ENCODE measurements at places on chromosomes 11 and 22.

DNA sequence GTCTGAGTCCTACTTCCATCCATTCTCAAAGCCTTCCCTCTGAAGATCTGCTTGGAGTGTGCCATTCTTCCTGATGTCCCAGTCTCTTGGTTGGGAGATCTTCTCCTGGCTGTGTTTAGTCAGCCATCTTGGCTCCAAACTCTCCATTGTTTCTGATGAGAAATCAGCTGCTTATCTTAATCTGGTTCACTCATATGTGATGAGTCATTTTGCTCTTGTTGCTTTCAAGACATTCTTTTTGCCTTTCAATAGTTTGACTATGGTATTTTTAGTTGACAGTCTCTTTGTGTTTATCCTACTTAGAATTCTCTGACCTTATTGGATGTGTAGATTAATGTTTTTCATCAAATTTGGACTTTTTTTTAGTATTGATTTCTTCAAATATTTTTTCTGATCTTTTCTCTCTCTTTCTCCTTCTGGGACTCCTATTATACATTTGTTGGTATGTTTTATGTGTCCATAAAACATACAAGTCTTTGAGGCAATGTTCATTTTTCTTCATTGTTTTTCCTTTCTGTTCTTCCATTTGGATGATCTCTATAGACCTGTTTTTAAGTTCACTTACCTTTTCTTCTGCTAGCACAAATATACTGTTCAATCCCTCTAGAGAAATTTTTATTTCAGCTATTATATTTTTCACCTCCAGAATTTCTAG is 77.2 kb upstream of the CLPB start:
- no peak for DNase-seq

GRCh38 chr22:44573451-44573850 is 75.4 kb upstream of the RTL6 start:
- no peak for DNase-seq

DNA sequence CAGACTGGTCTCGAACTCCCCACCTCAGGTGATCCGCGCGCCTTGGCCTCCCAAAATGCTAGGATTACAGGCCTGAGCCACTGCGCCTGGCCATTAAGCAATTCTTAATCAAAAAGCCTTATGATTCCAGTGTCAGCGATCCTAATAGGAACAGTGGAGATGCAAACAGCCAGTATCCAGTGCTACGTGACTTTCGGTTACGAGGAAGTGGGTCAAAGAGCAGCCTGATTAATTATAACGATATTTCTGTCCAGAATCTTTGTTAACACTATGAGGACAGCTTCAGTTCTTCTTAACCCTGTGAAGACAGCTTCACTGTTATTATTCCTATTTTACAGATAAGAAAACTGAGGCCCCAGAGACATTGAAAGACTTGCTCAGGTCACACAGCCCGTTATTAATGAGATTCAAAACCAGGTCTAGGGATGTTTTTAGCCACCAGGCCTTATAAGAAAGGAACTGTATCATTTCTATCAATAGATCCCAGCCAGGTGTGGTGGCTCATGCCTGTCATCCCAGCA is 17.3 kb upstream of the HMOX1 start:
- DNase-seq: no peak

GRCh38 chr11:662689-663274 is 25.7 kb downstream of the DRD4 start:
- peak; percentile 1 for DNase-seq

- DNase-seq: no peak
Measured at GRCh38 chr11:112401036-112401769, 140.5 kb upstream of the PLET1 start.

DNA sequence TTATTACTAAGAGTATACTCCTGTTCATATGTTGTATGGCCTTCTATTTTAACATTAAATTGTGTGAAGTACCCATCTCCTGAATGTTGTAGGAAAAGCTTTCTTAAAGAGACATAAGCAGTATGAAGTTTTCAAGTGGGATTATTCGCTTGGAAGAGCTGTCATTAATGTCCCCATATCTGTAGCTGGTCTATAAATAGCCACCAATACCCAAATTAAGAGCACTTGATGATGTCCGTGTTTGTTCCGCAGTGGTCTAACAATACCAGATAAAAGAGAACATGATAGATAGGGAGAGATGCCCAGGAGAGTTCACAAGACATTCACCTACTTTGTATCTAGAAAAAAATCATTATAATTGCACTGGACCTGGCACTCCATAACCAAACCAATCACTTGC is 527.6 kb downstream of the DLG2 start:
- DNase-seq: no peak

GRCh38 chr11:47186076-47186699 is at the start of gene PACSIN3:
TSS of gene PACSIN3 (minus strand) at chr11:47186434. CDS start at chr11:47182727, 3,707 bp downstream.
- DNase-seq: no peak

DNA sequence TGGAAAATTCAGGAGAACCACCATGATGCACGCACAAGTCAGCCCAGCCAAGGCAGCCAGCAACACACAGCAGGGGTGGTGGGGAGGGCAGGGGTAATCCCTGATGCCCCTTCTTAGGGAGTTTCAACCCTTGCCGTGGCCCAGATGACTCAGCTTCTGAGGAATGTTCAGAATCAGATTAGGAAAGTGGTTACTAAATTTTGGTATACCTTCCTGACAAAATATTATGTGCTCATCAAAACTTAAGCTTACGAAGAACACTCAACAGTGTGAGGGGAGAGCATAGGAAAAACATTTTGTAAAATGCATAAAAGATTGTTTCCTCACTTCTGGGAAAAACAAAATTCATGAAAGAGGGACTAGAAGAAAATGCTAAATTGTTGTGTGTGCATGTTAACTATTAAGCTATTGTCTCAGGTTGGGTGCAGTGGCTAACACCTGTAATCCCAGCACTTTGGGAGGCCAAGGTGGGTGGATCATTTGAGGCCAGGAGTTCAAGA is 32.1 kb downstream of the SERPIND1 start:
- no peak for DNase-seq

GRCh38 chr11:10004526-10005113 is 289.4 kb downstream of the SBF2 start:
- no peak for DNase-seq

DNA sequence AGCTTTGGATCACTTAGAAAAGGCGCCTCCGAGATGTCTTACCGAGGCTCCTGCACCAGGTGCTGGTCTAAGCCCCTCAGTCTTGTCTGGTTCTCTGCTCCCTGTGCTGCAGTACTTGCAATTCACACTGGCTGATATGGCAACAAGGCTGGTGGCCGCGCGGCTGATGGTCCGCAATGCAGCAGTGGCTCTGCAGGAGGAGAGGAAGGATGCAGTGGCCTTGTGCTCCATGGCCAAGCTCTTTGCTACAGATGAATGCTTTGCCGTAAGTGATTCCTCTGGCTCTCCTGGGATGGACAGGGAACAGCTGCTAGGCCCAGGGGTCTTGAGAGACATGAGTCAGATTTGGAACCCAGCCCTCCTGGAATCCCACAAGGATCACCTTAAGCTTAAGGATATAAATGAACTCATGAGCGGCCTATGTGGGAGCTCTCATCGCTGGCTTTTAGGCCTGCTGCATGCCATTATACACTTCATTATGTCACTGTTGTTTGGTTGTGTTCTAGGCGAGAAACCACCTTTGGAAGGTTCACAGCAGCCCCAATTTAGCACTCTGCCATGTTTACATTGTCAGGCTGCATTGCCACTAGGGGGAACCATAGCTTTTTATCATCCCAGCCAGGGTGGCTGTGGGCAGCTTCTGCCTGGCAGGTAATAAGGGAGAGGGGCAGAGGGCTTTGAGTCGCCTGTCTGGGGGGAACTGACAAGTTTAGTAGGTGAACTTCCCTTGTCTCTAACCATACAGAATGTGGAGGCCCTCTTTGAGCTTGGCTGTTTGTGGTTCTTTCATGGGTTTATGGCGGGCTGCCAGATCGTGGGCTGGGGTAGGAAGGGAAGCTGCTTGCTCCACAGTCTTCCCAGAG is 8.5 kb downstream of the ACAD8 start:
- no peak for DNase-seq

- no peak for DNase-seq
Measured at GRCh38 chr11:61701242-61701886, 21.2 kb downstream of the DAGLA start.

GRCh38 chr11:9203691-9204311 is 61.3 kb downstream of the DENND5A start:
- DNase-seq: no peak

GRCh38 chr22:30116362-30117117 is 36.3 kb downstream of the HORMAD2 start:
- DNase-seq: peak; percentile 11

GRCh38 chr22:24209687-24210086 is 28.4 kb downstream of the SUSD2 start:
- no peak for DNase-seq

DNA sequence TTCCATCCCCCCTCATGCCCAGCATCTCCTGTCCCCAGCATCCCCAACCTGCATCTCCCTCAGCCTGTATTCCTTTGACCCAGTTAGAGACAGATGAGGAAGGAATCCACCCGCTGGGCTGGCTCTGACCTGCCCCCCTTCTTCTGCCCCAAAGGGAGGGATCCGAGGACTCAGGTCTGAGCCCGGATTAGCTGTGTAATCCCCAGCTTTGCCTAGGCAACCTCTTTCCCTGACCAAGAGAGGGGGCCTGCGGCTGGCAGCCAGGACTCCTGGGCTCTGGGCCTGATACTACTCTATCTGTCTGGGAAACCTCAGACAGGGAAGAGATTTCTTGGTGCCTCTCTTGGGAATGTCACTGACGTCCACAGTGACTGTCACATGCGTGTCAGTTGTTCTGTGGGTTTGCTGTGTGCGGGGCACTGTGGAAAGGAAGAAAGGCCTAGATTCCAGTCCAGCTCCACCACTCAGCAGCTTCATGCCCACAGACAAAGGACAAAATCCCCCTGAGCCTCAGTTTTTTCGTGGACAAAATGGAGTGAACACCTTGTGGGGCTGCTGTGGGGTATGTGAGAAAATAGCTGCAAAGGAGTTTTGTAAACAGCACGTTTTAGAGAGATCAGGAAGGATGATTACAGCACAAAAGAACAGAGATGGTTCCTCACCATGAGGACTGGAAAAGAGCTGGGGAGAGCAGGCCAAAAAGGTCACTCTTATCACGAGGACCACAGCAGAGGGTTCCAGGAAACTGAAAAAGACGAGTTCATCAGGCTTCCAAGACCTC is 1.3 kb upstream of the NDUFV1 start:
- DNase-seq: no peak

GRCh38 chr22:20173772-20174171 is 22.9 kb upstream of the CCDC188 start:
- no peak for DNase-seq

DNA sequence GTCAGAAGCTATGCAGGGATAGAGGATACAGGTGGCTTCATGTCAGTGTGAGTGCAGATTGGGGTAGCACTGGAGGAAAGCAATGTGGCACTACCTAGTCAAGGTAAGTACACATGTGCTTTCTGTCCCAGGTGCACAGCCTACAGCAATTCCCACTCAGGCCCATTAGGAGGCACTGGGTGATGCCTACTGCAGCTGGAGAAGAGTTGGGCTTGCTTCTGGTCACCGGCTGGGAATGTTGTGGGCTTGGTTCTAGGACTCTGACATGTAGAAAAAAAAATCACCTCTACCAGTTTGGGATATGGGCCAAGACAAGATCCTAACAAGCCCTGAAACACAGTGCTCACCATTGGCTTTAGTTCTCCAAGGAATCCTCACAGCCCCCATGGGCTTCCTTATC is 69.7 kb downstream of the TENM4 start:
- no peak for DNase-seq

DNA sequence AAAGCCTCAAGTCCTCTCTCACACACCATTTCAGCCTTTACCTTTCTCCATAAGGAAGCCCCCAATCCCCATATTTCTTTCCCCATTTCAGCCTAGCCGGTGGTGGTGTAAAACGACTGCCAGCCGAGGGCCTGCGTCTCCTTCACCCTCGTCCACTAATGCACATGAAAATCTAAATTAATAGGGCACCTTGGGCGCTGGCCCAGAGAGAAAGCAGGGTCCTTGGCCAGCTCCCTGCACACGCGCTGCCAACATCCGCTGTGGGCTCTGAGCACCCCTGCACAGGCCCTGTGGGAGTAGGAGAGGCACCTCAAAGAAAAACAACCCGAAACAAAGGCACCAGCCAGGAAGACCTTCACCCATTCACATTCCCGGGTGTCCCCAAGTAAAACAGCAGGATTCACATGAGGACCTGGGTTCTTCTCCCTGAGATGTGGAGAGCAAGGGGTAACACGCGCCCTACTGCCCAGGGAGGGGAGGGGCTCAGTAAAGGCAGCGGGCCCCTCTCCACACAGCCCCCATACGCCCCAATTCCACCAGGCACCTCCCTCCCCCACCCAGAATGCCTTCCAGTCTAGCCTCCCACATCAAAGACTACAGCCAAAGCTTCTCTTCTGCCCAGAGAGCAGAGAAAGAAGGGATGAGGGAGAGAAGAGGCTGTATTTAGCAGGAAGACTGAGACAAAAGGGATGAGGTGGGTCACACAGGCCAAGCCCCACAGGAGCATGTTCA is 79.0 kb downstream of the MICAL3 start:
- no peak for DNase-seq

DNA sequence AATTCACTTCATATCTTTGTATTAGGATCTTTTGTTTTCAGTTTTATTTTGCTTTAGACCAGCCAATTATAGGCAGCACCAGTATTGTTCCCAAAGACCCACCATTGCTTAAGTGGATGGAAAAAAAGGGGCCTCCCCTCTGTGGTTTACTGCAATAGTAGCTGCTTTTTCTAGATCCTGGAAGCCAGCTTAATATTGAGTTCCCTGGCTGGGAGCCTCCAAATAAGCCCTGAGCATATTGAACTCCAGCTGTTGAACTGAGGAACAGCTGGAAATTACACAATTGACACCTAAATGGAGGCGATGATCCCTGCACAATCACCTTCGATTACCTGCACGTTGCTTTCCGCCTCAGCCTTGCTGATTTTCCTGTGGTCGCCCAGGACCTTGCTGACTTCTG is 576.0 kb downstream of the SOX6 start:
- DNase-seq: no peak

DNA sequence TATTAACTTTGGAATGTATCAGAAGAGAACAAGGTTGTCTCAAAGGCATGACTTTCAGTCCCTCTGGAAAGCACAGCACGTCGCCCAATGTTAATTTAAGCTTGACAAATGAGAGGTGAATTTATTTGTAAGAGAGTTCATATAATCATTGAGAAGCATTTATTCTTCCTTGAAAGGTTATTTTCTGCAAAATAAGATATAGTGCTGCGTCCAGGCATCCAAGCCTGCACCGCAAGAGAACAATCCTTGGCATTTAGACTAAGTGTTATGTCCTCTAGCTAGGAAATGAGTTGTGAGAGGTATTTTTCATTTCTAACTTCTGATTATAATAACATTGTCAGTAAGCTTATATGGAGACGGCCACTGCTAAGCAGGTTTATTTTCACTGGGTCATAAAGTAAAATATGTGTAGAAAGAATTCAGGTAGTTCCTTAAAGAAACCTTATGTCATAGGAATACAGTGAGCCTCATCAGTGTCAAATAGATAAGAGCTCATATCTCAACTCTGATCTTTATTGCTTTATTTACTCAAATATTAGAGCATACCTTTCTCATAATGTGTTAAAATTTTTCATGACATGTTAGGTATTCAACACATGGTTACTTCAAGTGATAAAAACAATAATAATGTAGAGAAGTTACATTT is 182.0 kb downstream of the LUZP2 start:
- no peak for DNase-seq

- no peak for DNase-seq
Measured at GRCh38 chr11:8694137-8694536, 11.5 kb downstream of the RPL27A start.
